ENCODE measurements at places on chromosomes 2 and 18.

DNA sequence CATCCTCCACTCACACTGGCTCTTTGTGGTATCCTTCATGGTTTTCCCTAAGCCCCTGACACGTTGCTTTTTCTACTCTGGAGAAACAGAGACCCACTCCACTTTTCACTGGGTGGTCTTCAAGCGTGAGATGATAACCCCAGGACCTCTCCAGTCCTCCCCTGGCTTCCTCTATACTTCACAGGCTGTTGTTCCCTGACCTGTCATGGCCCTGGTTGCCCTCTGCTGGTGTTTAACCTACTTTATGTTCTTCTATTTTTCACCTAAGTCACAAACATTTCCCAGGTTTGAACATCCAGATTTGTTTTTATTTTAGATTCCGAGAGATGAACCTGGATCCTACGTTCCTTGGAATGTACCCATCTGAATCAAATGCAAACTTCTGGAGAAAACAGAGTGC, 84.5 kb downstream of the AOX1 start:
- H3K36me3 ChIP-seq: no peaks in the 10 kb centered on the region
- H3K27ac ChIP-seq: no peak overlapping the region
- DNase-seq: no peak
- H3K27me3 ChIP-seq: no peaks in the 10 kb centered on the region

GRCh38 chr2:24970483-24971285, 1.1 kb downstream of the DNAJC27 start:
- H3K4me1 ChIP-seq: peaks cover 19% of the 10 kb centered on the region
- no peaks in the 10 kb centered on the region for H3K27me3 ChIP-seq
- no peak for DNase-seq
- peak overlapping the region; percentile 100 for H3K27ac ChIP-seq

DNA sequence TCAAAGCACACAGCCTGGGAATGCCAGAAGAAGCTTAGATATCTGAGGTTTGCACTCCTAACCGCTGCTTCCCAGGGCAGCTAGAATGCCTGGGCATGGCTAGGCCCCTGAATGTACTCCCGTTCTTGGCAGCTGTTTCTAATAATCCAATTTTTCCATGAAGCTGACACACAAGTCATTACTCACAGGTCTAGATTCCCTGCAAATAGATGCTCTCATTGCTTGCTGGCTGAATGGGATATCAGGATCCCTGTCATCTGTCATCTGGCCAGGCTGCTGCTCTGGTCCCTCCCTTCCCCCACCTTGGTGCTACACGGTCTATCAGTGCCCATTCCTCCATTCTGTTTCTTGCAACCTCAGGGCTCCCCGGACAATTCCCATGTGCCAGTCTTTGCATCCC, 40.7 kb upstream of the TEX51 start:
- no peaks in the 10 kb centered on the region for H3K27me3 ChIP-seq
- no peak for DNase-seq
- no peaks in the 10 kb centered on the region for H3K4me1 ChIP-seq
- H3K4me3 ChIP-seq: no peak overlapping the region

GRCh38 chr2:65820454-65820853, 388.1 kb upstream of the SPRED2 start:
- H3K27me3 ChIP-seq: no peaks in the 10 kb centered on the region
- no peak for DNase-seq
- no peak overlapping the region for H3K27ac ChIP-seq
- H3K4me3 ChIP-seq: no peak overlapping the region
- no peaks in the 10 kb centered on the region for H3K4me1 ChIP-seq
- H3K36me3 ChIP-seq: no peaks in the 10 kb centered on the region

GRCh38 chr2:127187081-127187775, 32.9 kb downstream of the CYP27C1 start:
- peaks cover 8% of the 10 kb centered on the region for H3K4me1 ChIP-seq
- DNase-seq: no peak
- no peak overlapping the region for H3K4me3 ChIP-seq
- no peak overlapping the region for H3K27ac ChIP-seq

DNA sequence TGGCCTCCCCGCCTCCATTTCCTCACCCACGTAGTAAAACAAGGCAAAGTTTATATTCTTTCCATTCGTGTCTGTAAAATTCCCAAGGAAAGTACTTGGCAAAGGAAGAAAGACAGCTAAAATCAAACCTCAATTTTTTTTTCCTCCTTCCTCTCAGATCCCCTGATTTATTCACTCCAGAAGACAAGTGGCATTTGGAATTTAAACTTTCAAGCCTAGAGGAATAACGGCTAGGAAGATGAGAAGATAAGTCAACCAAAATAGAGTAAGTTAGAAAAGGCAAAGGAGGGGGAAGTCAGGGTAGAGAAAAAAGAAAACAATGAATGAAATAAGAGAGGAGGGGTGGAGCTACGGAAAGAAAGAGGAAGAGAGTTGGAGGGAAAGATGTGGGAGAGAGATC, 198.9 kb upstream of the PIK3C3 start:
- no peaks in the 10 kb centered on the region for H3K36me3 ChIP-seq
- H3K27me3 ChIP-seq: no peaks in the 10 kb centered on the region
- H3K27ac ChIP-seq: no peak overlapping the region
- no peaks in the 10 kb centered on the region for H3K4me1 ChIP-seq
- no peak overlapping the region for H3K4me3 ChIP-seq

DNA sequence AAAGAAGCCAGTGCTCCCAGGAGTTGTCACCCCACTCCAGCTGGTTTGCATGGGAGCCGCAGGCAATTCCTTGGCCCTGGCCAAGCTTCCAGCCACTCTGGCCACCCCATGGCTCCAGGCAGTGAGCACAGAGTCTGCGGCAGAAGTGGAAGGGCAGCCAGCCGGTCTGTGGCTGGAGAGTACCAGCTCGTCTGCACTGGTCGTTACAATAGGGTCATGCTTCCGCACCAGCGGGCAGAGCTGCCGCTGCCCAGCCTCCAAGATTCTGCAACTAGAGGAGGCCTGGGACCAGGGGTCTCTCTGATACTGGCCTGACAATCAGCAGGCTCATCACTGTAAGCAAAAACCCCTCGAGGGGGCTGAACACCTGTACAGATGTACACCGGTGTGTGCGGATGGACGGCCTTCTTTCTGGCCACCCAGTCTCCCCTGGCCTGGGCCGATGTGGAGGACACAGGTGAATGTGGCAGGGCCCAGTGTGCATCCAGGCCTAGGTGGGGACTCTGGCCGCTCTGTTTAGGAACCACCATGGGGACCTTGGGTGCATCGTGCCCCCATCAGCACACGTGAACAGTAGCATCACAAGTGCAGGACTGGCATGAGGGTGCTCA, 51.9 kb upstream of the ODC1 start:
- peaks cover 22% of the 10 kb centered on the region for H3K27me3 ChIP-seq
- no peak overlapping the region for H3K27ac ChIP-seq
- no peak for DNase-seq

DNA sequence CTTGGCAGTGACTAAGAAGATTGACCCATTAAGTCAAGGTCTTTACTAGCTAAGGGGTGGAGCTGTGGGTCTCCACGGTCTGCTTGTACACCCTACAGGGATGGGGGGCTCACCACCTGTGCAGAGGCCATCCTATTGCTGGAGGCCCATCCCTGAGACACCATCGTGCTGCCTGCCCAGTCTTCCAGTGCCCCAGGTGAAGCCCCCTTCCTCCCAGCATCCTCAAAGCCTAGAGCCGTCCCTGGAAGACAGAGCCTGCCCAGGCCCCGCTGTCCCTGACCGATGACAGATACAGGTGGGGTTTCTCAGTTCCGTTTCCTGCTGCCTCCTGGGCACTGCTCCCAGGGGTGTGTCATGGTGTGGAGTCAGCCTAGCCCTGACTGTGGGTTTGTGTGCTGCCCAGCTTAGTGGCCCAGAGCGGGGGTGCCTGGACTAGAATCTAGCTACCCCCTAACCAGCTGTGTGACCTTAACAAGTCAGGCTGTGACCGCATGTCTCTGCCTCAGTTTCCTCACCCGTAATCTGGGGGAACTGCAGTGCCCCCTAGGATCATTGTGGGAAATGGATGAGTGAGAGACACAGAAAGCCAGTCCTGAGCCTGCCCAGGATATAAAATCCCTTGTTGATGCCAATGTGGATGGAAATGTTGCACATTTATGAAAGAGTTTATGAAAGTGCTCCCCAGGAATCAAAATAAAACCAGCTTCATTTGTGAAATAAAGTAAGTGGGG, 2.0 kb downstream of the OTOS start:
- peaks cover 16% of the 10 kb centered on the region for H3K4me1 ChIP-seq
- no peak overlapping the region for H3K27ac ChIP-seq
- H3K36me3 ChIP-seq: no peaks in the 10 kb centered on the region
- no peak for DNase-seq

- peaks cover 18% of the 10 kb centered on the region for H3K4me1 ChIP-seq
- no peak for DNase-seq
- no peaks in the 10 kb centered on the region for H3K27me3 ChIP-seq
- H3K27ac ChIP-seq: no peak overlapping the region
- no peak overlapping the region for H3K4me3 ChIP-seq
Observed at GRCh38 chr18:46470714-46471113, 186.3 kb downstream of the LOXHD1 start.

DNA sequence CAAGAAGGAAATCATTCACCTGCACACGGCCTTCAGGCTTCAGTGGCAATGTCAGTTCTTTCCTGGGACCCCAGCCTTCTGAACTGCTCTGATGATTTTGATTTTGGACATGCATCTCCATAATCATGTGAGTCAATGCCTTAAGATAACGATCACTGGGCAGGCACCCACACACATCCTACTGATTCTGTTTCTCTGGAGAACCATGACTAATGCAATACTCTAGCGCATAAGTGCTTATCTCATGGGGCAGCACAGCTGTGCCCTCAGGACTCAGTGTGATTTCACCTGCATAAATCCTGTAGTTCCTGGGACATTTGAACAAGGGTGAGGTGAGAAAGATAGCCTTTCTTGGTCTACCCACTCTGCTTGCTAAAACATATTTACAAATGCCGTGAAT, 144.6 kb downstream of the AKAIN1 start:
- H3K36me3 ChIP-seq: no peaks in the 10 kb centered on the region
- no peak overlapping the region for H3K4me3 ChIP-seq
- no peak for DNase-seq

DNA sequence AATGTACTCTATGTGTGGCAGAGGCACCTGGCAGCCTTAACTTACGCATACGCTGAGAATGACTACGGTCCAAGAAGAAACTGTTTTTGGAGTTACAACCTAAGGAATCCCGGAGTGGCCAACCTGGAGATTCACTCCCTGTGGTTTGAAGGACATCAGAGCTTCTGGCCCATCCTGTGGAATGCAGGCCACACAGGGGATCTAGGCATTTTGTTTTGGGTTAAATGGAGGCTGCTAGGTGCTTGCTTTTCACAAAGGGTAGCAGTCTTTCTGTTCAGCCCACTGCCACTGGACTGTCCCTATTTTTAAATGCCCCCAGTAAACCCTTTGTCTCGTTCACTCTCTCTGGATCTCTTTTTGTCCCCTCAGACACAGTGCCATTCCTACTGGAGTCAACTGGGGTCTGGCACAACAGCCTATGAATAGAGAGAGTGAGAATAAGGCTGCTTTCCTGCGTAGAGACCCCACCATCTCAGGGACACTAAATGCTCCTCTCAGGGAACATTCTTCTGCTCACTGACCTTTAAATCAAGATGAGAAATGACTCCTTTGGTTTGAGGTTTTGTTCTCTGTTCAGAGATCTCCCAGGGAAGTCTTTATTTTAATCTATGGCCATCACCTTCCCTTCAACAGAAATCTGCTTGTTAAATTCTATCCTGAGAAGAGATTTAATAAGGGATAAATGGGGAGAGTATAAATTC, 124.9 kb downstream of the B3GNT2 start:
- H3K4me1 ChIP-seq: no peaks in the 10 kb centered on the region
- DNase-seq: no peak
- H3K4me3 ChIP-seq: no peak overlapping the region
- no peaks in the 10 kb centered on the region for H3K36me3 ChIP-seq
- no peak overlapping the region for H3K27ac ChIP-seq
- H3K27me3 ChIP-seq: peaks cover 2% of the 10 kb centered on the region

DNA sequence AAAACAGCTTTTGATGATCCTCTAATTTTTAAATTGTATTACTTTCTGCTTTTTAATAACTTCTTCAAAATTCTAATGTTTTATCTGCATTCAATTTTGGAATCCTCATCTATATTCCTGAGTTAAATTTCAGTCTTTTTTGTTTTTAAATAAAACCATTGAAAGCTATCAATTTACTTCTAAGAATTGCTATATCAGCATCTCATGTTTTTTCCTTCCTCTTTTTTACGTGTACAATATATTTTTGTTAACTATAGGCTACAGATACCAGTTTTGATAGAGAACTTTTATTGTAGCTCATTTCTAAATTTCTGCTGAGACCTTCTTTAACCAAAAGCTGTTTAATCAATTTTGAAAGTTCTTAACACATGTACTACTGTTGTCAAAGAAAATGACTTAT, 84.5 kb downstream of the SS18 start:
- DNase-seq: no peak
- H3K36me3 ChIP-seq: peaks cover 5% of the 10 kb centered on the region
- no peaks in the 10 kb centered on the region for H3K27me3 ChIP-seq
- H3K27ac ChIP-seq: no peak overlapping the region
- H3K4me1 ChIP-seq: no peaks in the 10 kb centered on the region

DNA sequence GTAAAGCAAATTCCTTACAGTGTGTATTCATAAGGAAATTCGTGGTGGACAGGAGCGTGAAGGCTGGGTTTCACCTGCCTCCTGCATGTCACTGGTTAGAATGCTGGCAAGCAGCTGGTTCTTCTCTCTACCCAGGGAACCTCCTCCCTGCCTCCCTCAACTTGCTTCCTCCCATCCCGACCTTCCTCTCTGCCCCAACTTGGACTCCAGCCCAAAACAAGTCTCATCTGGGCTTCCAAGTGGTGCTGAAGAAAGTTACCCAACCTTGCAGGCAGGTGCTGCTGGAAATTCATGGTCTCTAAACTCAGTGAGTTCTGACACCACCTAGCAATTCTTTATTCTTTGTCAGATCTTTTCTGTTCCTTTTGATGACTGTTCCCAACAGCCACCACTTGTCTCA, 184.5 kb downstream of the BCL2 start:
- H3K4me1 ChIP-seq: peaks cover 75% of the 10 kb centered on the region
- H3K27ac ChIP-seq: no peak overlapping the region
- peaks cover 40% of the 10 kb centered on the region for H3K36me3 ChIP-seq
- DNase-seq: no peak

GRCh38 chr2:98715812-98716451, 15.0 kb downstream of the MGAT4A start:
- peaks cover 83% of the 10 kb centered on the region for H3K4me1 ChIP-seq
- no peaks in the 10 kb centered on the region for H3K27me3 ChIP-seq
- H3K36me3 ChIP-seq: peaks cover 74% of the 10 kb centered on the region
- DNase-seq: peak; percentile 17
- H3K4me3 ChIP-seq: no peak overlapping the region

Data from activated CD4-positive, alpha-beta T cell treated with anti-CD3 and anti-CD28 coated beads, Interleukin-2, amount 10 ng/mL, durations not matched to agents 7 days and 5 days (primary cell).